H1 (cell line): ENCODE measurements at places on chromosomes 7 and 10. TPM values are rescaled to one million over a fixed set of nuclear protein-coding genes. Genes with fewer than 3 reads are reported as not detected.

DNA sequence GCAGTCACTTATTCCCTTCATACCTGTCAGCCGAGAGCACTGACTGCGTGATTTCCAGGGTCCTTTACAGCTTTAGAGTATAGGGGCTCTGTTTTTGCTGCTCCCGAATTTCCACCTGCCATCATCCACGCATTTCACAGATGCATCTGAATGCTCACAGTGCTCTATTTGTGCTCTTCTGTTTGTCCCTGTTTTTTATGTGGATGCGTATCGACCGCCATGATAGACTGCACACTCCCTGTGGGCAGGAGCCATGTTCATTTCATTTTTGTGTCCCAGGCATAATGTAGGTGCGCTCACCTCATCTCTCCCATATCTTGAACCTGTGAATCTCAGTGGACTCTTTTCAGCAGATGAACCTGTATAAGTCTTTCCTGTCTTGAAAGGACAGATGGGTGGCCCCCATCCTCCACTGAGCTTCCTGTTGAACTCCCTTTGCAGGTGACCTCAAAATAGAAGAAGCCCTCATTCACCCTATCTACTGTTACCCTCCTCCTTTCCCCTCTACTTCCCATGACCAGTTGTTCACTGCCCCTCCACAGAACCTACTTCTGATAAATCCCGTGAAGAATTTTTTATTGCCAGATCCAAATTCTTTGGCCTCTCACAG lies 228.4 kb downstream of the CELF2 start:
- no peaks in the 10 kb centered on the region for H3K27me3 ChIP-seq
- DNase-seq = no peak
- no peaks in the 10 kb centered on the region for H3K36me3 ChIP-seq

The NPY gene
- 1.0 and 1.7 TPM in 2 replicates for total RNA-seq

GRCh38 chr7:98418636-98419315 lies 17.9 kb upstream of the BAIAP2L1 start:
- H3K36me3 ChIP-seq = no peaks in the 10 kb centered on the region
- H3K4me1 ChIP-seq = no peaks in the 10 kb centered on the region
- no peak overlapping the region for H3K4me3 ChIP-seq
- no peak for DNase-seq

The DNAJC12 gene
- 2.9 and 4.2 TPM in 2 replicates for total RNA-seq

GRCh38 chr10:11798845-11799735 lies 24.1 kb upstream of the PROSER2 start:
- H3K4me3 ChIP-seq = no peak overlapping the region; the same call in 1 of the 2 replicates
- no peaks in the 10 kb centered on the region for H3K4me1 ChIP-seq
- no peak for DNase-seq
- peak overlapping the region; percentile 2; the same call in 1 of the 2 replicates for H3K27ac ChIP-seq
- no peaks in the 10 kb centered on the region for H3K27me3 ChIP-seq
- no peaks in the 10 kb centered on the region for H3K36me3 ChIP-seq

The LLCFC1 gene
- not detected in 2 replicates for total RNA-seq

GRCh38 chr7:48144291-48144768 lies 26.9 kb upstream of the ABCA13 start:
- H3K4me3 ChIP-seq = no peak overlapping the region
- H3K36me3 ChIP-seq = no peaks in the 10 kb centered on the region
- DNase-seq = no peak

GRCh38 chr7:151423936-151424335 lies 14.1 kb upstream of the WDR86 start:
- no peak for DNase-seq
- no peaks in the 10 kb centered on the region for H3K36me3 ChIP-seq
- H3K27me3 ChIP-seq = no peaks in the 10 kb centered on the region
- no peak overlapping the region for H3K27ac ChIP-seq

DNA sequence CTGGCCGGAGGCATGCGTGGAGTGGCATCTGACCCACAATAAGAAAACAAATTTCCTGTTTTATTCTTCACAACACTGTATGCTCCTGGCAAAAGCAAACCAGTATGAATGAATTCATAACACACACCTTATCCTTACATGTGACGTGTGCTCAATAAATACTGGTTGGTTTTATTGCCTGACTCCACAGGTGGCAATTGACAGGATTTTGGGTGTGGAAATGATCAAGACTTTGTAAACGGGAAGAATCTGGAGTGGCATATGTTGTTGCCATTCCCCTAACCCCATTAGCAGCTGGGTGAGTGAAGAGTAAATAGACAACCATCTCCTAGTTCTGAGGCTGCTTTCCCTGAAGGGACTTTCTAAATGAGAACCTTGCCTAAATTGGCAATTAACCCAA lies 215.5 kb upstream of the AOAH start:
- H3K27ac ChIP-seq = no peak overlapping the region
- DNase-seq = no peak
- H3K4me1 ChIP-seq = no peaks in the 10 kb centered on the region

The TLL2 gene
- total RNA-seq = 3.0 and 3.2 TPM in 2 replicates

- H3K27me3 ChIP-seq = peaks cover 96% of the 10 kb centered on the region
- DNase-seq = peak; percentile 59
- no peaks in the 10 kb centered on the region for H3K36me3 ChIP-seq
Observed at GRCh38 chr7:157008206-157009169, 2.0 kb downstream of the MNX1 start.

The FRAT2 gene
- total RNA-seq = 83.0 and 87.7 TPM in 2 replicates

DNA sequence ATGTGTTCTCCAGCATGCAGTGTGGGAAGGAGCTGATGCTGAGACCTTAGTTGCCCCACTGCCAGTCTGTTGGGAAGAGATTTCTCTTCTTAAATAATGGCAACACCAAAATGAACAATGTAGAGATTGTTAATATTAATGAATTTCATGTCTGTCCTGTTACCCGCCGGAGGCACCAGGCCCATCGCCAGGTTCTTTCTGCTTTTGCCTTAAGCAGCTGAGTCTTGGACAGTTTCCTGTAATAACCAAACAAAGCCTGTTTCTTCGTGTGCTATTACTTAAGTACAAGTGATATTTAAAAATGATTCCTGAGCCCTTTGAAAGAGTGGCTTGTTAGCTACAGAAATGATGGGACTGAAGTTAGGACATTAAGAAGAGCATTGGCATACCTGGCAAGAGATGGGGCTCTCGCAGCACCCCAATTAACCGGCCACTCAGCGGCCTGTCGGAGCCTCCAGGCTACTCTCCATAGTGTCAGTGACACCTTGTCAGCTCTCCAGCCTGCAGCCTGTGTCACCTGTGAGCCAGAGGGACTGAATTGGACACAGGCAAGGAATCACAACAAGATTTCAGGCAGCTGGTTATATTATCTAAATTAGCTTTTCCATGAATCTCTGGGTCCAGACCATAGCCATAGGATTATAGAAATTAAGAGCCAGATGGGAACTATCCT lies 142.0 kb downstream of the CELF2 start:
- no peak for DNase-seq
- H3K4me3 ChIP-seq = no peak overlapping the region
- no peak overlapping the region for H3K27ac ChIP-seq
- no peaks in the 10 kb centered on the region; the same call in 1 of the 2 replicates for H3K27me3 ChIP-seq
- H3K4me1 ChIP-seq = peaks cover 23% of the 10 kb centered on the region

DNA sequence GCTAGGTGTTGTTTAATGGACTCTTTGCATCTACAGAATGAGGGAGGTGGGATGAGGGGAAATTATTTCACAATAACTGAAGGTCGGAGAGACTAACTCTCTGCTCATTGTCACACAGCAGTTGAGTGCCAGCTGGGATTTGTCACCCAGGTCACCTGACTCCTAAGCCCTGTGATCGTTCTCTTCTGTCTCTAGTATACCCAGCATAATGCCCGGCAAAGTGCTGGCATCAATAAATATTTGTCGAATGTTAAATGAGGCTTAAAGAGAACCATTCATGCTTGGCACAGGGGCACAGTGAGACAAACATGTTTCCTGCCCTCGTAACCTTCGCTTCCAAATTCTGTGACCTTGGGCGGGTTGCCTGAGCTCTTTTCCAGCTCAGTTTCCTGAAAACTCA lies 70.8 kb downstream of the TCF7L2 start:
- DNase-seq = no peak
- no peak overlapping the region for H3K4me3 ChIP-seq
- no peak overlapping the region for H3K27ac ChIP-seq
- H3K4me1 ChIP-seq = peaks cover 11% of the 10 kb centered on the region
- H3K36me3 ChIP-seq = no peaks in the 10 kb centered on the region; the same call in 1 of the 2 replicates

DNA sequence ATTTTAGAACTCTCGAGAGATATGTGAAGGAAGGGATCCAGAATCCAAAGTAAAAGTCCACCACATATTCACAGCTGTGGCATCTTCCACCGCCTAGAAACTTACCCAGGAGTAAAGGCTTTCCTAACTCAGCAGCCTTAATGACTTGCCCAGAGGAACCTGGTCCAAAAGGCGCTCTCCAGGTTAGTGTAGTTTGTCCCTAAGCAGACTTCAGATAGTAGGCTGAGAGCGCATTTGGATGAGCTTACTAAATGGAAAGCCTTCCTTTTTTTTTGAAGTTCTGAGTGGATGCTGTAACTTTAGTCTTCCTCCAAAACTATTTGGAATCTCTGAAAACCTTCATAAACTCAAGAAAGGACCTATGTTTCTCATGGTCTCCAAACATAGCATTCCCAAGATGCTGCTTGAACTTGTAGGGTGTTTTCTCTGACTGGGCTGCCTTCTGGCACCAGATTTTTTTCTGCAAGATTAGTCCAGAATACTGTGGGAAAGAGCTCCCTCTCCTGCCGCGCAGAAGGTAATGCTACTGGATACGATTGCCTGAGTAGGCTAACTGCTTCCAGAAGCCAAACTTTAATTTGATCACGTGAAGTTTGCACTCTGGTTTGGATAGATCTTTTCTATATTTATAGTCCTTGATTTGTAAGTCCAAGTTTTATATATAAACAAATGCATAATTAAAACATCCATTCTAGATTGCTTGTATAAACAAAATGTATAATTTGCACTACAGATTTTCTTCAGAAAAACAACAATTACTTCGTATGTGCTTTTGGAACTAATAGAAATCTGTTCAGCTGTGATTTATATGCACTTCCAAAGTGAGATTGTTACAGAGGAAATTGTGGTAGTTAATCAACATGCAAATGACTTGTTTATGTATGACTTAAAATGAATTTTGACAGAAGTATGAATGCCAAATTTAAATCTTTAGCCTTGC lies 19.6 kb upstream of the GPR37 start:
- peaks cover 4% of the 10 kb centered on the region; the same call in 1 of the 2 replicates for H3K4me1 ChIP-seq
- DNase-seq = peak; percentile 39
- H3K27ac ChIP-seq = no peak overlapping the region
- H3K36me3 ChIP-seq = no peaks in the 10 kb centered on the region
- H3K4me3 ChIP-seq = no peak overlapping the region
- no peaks in the 10 kb centered on the region for H3K27me3 ChIP-seq

DNA sequence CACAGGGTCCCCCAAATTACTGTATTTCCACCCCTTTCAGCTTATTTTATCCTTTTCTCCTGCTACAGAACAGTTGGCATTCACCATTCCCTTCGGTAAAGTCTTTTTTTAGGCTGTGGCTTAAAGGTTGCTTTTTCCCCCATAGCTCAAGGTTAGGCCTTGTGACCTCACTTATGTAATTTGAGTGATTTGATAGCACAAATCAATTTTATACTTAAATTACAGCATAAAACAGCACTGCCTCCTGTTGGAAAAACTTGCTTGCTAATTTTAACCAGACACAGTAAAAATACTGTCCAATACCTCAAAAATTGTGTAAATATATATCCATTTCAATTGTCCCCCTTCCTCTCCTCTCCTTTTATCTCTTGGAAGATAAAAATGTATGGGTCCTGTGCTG lies 7.1 kb downstream of the GIMAP1 start:
- H3K27me3 ChIP-seq = peaks cover 7% of the 10 kb centered on the region
- H3K27ac ChIP-seq = no peak overlapping the region
- no peak for DNase-seq
- H3K36me3 ChIP-seq = no peaks in the 10 kb centered on the region

The NT5C3A gene
- 22.7 and 23.0 TPM in 2 replicates for total RNA-seq

DNA sequence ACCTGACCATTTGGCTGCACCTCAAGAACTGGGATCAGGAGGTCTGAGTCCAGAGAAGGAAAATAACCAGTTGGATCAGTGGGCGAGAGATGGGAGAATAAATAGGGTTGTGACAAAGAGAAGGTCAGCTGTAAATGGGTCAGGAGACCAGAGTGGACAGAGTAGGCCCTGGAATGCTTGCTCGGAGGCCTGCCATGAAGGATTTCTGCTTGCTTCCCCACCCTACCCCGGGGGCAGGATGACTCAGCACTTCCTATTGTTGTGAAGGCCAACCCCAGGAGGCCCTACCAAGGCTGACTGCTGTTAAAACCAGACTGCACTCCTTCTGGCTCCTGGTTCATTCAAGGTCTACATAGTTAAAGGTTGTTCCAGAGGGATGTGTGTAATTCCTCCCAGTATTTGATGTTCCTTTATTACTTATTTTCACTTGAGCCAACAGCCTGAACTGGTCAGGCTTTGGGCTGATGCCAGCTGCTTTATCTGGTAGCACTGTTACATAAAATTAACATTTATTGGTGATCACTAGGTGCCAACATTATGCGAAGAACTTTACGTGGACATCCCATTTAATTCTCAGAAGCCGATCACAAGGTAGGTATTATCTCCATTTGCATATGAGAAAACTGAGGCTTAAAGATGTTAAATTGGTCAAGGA lies 27.3 kb upstream of the IFRD1 start:
- peaks cover 1% of the 10 kb centered on the region for H3K4me1 ChIP-seq
- DNase-seq = peak; percentile 63
- H3K36me3 ChIP-seq = no peaks in the 10 kb centered on the region
- H3K4me3 ChIP-seq = no peak overlapping the region
- no peaks in the 10 kb centered on the region for H3K27me3 ChIP-seq

The TRDMT1 gene
- 20.2 and 21.4 TPM in 2 replicates for total RNA-seq

The HECW1 gene
- total RNA-seq = 10.5 and 12.7 TPM in 2 replicates
